ENCODE measurements at places on chromosomes 2 and 18.
A peak's percentile ranks its signal among the peaks of the same experiment; 100 is the strongest.

DNA sequence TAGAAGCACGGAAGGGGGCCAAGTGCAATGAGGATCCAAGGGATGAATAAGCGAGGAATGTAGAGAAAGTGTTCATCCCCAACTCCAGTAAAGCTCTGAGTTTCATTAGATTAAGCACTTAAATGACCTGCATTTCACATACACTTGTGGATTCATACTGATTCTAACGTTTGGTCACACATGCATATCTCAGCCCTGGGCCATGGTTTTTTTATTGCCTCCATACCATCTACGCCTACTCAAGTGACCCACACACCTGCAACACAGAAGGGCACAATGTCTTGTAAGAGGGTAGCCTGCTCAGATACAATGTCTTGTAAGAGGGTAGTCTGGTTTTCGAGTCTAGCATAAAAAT, 566 bp upstream of the MRPS5 start:
- DNase-seq, result no peak

GRCh38 chr2:117835990-117836760, 21.7 kb downstream of the DDX18 start:
- peak; percentile 61 for DNase-seq

DNA sequence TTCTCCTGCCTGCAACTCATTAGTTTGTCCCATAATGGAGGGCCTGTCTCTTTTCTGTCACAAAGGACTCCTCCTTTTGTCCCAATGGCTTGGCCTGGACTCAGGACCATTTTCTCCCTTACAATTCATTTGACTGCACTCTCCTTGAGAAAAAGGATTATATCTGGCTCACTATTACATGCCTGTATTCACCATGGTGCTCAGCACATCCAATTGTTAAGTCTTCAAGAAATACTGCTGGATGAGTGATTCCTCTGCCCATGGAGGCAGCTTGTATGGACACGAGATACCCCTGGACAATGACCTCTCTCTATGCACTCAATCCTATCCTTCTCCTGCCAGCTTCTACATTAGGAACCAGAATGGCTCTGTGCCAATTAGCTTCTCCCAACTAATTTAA, 47.0 kb downstream of the CHST9 start:
- DNase-seq, result no peak

GRCh38 chr2:143482771-143483170, 353.6 kb downstream of the ARHGAP15 start:
- DNase-seq, result no peak

DNA sequence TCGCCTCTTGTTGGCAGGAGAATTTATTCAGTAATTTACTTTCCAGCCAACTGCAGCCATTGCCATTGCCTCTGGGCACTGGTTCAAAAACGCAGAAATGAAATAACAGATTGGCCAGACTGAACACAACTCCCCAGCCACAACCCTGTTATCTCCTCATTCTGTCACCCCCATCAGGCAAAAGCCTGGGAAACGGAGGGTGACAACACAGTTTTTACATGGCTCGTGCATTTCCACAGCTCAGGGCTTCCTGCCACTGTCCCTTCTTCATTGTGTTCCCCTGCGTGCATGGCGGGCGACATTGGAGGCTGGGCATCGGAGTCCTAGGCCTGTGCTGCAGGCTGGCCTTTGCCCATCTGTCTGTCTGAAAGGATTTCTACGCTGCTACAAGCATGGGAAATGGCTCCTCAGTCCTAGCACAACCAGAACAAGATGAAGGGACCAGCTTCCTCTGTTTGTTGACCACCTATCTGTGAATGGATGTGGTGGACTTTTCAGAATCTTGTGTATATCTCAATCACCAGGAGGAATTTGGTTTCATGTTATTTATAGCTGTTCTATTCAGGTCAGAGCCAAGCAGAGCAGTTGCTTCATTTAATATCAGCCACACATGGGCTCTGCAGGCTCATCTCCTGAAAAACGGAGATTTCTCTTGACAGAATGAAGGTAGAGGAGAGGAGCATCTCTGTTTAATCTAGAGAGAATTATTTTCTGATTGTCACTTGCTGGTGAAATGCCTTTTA, 107.0 kb downstream of the MGAT5 start:
- no peak for DNase-seq

GRCh38 chr2:71757351-71757750, 304.0 kb downstream of the DYSF start:
- DNase-seq, result no peak

DNA sequence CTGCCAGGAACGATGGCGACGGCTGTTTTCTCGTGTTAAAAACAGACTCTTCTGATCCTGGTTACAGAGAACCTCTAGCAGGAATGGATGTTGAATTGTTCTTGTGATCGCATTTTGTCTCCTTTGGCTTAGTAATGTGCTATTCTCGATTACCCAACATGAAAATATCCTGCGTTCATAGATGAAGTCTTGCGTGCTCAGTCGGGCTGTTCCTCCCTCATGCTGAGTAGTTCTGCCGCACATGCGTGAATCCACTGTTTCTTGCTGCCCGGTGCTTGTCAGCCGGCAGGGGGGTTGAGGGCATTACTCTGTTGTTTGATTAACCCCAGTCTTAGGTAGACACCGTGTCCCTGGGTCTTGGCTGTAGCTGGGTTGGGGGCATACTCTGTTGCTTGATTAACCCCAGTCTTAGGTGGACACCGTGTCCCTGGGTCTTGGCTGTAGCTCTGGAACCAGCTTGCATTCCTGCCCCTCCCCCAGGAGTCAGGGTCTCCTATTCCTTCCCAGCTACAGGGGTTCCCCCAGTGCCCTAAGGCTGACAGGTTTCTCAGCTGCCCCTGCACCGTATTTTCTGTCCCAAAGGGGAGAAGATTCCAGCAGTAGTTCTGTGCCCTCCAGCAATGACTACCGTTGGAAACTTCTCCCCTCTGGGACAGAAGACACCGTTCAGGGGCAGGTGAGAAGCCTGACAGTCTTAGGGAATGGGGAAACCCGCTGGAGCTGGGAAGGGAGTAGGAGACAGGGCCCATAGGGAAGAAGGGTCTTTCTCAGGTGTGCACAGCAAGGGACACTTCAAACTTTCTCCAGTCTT, 22.1 kb upstream of the ASB1 start:
- no peak for DNase-seq

DNA sequence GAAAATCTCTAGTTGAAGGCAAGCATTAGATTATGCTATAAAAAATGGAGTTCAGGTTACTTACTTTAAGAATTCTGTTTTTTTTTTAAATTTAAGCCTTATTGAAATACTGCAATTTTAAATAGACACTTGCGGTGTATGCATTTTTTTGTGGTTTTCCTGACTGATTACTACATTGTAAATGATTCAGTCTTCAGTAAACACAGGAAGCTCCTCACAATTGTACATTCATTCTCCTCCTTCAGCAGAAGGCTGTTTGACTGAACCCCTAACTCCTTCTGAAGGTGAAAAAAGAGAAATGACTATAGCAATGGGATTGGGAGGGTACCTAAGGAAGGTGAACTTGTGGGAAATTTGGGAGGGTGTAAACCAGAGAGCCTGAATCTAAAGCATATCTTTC, 136.1 kb downstream of the GCA start:
- no peak for DNase-seq

GRCh38 chr18:23087352-23087751, 47.9 kb upstream of the CABLES1 start:
- DNase-seq, result no peak

GRCh38 chr2:5976531-5977065, 284.4 kb downstream of the SOX11 start:
- DNase-seq, result no peak

DNA sequence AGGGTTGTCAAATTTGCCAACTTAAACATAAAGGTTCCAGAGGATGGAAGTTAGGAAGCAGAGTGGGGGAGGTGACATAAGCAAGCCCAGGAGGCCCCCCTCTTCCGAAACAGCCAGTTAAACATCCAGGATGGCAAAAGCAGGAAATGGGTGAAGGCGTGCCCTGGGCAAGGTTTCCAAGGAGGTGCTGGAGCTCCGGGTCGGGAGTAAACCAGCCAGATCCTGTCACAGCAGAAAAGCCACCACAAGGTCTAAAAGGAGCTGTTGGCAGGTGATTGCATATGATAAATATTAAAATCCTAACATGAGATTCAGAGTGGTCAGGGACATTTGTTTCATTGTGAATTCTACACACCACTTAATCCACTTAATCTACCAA, 572.2 kb upstream of the SALL3 start:
- no peak for DNase-seq

GRCh38 chr2:238422940-238423339, 3.8 kb upstream of the ASB1 start:
- no peak for DNase-seq

- no peak for DNase-seq
Measured at GRCh38 chr2:105241443-105241842, at the start of gene GPR45. Gene GPR45, plus strand, starts transcription at chr2:105241743. Its CDS starts 116 bp downstream, at chr2:105241859.

- DNase-seq, result no peak
Measured at GRCh38 chr2:209685963-209686362, 85.7 kb upstream of the UNC80 start.

GRCh38 chr2:13572466-13572865, 855.7 kb downstream of the TRIB2 start:
- peak; percentile 63 for DNase-seq

DNA sequence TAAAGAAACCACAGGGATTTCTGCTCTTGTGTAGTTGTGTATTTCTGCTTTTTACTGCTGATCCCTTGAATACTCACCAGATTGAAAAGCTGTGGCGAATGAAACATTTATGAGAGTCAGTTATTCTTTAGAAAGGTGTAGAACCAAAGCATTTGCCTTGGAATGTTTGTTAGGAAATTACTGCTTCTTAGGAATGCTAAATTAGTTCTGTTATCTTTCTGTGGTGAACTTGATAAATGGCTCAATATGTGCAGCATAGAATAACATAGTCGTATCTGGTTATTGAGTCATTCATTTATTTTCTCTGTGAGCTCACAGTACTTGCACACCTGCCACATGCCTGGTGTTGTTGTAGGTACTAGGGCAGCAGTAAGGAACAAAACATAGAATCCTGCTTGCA, 57.0 kb upstream of the FAM237A start:
- DNase-seq, result no peak

GRCh38 chr2:37583867-37584266, 87.6 kb downstream of the CDC42EP3 start:
- DNase-seq, result no peak

GRCh38 chr18:28963481-28963880, 786.6 kb upstream of the CDH2 start:
- no peak for DNase-seq

- no peak for DNase-seq
Measured at GRCh38 chr2:38390947-38391346, 13.9 kb upstream of the ATL2 start.

DNA sequence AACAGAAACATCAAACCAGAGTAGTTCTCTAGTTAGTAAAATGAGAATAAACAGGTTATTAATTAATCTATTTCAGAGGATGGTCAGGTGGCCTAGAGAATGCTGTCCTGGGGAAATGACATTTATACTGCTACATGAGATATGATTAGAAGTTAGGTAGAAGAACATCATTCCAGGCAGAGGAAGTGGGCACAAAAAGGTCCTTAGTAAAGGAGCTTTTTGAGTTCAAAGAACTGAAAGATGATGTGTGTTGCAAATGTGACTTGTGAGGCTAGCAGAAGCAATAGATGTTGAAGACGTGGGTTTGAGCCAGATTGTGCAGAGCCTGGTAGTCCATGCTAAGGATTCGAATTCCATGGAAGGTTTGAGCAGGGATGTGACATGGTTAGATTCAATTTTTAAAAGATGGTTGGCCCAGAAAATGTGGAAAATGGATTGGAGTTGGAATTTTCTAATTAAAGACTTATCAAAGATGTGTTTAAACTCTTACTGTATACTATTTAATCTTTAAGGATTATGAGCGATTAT, 34.2 kb downstream of the RAB10 start:
- no peak for DNase-seq

- peak; percentile 96 for DNase-seq
Measured at GRCh38 chr2:101752716-101753616, 55.5 kb downstream of the MAP4K4 start.

GRCh38 chr2:237390235-237390634, 23.7 kb downstream of the COL6A3 start:
- peak; percentile 93 for DNase-seq

GRCh38 chr18:47949202-47949601, 18.7 kb upstream of the SMAD2 start:
- no peak for DNase-seq

- DNase-seq, result peak; percentile 85
Measured at GRCh38 chr2:74902281-74902860, 56.1 kb upstream of the POLE4 start.

DNA sequence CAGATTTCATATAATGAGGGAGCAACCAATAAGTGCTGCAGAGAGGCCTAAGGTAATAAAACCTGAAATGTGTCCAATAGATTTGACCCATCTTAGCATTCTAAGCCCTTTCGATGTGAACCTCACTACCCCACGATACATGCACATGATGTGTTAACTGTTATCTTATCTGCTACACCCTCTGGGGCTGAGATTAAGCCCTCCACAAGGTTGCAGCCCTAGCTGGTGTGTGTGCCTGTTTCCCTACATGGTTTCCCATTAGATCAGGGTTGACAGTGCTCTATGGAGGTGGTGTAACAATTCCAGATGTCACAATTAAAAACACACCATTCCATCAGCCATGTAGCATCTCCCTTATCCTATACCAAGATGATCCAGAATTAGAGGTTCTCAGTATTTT, 68.9 kb upstream of the THSD7B start:
- no peak for DNase-seq

GRCh38 chr2:133711201-133711600, 142.9 kb upstream of the NCKAP5 start:
- DNase-seq, result no peak

GRCh38 chr18:28158083-28158581, 18.8 kb downstream of the CDH2 start:
- DNase-seq, result no peak

DNA sequence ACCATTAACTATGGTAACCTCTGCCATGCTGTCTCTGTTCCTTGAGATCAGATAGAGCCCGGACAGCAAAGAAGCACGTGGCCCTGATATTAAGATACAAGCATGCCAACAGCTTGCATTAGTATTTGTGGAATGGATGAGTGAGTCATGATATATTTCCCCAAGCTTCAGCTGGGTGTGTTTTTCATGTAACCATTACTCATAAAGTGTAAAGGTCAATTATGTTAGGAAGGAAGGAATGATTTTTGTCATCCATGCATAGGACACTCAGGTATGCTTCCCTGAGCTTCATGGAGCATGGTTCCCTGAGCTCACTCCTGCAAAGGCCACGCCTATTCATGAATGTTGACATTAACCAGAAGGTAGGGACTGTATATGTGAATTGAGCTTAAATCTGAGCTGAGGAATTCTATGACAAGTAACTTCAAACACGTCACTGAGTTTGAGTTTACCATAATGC, 74.6 kb downstream of the ARL4C start:
- peak; percentile 28 for DNase-seq

- no peak for DNase-seq
Measured at GRCh38 chr2:96157649-96158553, 12.7 kb upstream of the DUSP2 start.
